CD4-positive, alpha-beta T cell treated with Interleukin-4 for 4 hours (primary cell): ENCODE measurements at places on chromosomes 2 and 18.

DNA sequence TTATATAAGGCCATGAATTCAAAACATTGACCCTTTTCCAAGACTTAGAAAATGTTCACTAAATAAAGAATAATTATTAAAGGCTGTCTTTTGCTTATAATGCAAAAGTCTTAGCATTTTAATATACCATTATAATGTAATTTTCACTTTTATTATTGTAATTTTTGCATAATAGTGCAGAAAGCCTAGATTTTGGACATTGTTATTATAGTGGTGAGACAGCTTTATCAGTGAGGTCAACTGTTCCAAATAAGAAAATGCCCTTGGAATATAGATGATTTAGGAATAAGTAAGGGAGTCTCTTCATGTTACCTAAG is 56.6 kb downstream of the ATIC start:
- DNase-seq, result no peak

- DNase-seq, result no peak
Observed at GRCh38 chr2:11168488-11168887, 13.2 kb downstream of the SLC66A3 start.

DNA sequence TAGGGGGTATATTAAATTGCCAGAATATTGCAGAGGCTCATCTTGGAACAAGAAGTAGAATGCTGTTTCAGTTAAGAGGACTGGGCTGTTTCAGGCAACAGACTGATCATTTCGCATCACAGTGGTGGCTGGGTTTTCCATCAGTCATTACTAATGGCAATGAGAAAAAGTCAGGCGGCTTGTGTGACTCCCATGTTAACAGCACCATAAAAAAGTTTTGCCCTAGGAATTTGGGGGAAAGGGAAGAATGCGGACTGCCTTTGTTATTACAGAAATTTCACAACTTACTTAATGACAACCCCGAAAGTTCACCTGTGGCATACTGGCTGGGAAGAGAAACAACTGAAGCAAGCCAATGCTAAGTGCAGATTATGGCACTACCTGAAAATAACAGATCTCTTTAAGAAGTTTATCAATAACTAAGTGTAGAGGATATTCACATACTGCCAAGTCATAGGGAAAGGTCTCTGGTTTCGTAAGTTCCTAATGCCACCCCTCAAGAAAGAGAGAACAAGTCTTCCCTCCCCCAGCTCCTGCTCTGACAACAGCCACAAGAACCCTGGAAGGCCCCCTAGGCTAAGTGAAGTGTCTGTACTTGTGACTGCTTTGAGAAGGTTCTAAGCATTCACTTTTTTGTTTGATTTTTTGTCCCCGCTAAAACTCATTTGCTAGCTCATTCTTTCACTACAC is 40.5 kb upstream of the AP1S3 start:
- no peak for DNase-seq

DNA sequence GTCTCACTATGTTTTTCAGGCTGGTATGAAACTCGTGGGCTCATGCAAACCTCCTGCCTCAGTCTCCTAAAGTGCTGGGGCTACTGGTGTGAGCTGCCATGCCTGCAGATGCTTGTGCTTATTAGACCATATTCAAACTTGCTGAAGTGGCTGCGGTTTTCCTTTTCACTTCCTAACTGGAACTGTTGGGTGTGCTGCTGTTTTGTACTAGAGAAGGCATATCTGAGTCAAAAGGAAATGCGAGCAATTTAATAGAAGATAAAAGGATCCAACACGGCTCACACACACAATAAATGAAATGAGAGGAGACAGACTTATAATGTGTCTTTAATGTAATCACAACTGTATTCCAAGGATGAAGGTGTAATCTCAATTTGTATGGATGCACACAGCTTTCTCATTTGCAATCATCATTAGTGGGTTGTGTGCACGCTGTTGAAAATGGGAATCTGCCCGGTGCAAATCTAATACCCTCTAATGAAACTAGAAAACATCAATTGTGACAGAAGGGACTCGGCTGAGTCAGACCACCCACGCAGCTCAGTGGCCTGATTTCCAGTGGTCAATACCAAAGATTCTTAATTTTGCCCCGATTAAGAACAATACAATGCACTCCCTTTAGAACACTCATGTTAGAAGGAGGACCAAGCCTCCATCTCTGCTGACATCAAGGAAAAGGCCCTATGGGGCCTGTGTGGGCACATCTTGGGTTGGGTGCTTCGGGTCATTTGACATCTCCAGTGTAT is 532.7 kb downstream of the TDRD15 start:
- no peak for DNase-seq

GRCh38 chr2:167191588-167191987 is 303.3 kb downstream of the XIRP2 start:
- no peak for DNase-seq
